ENCODE measurements at places on chromosomes 5 and 9. TPM values are rescaled to one million over a fixed set of nuclear protein-coding genes. Genes with fewer than 3 reads are reported as not detected.

SLC31A2 gene
- 3.9 TPM for total RNA-seq

PROB1 gene
- 4.6 TPM for total RNA-seq

TMEM252 gene
- not detected for total RNA-seq

SNCAIP gene
- total RNA-seq, result not detected

PCDHGC5 gene
- not detected for total RNA-seq

TPRN gene
- total RNA-seq, result 13.3 TPM

SLC6A18 gene
- not detected for total RNA-seq

SPATA24 gene
- total RNA-seq, result 3.5 TPM

DMRT3 gene
- total RNA-seq, result not detected

SLC24A2 gene
- not detected for total RNA-seq

DIRAS2 gene
- 0.05 TPM for total RNA-seq

ANKRD55 gene
- total RNA-seq, result 0.74 TPM

ELAVL2 gene
- total RNA-seq, result not detected

MINAR2 gene
- not detected for total RNA-seq

MYMK gene
- not detected for total RNA-seq

CACFD1 gene
- 2.8 TPM for total RNA-seq

UNC5A gene
- total RNA-seq, result 0.23 TPM

KIF20A gene
- 39.9 TPM for total RNA-seq

MOB3B gene
- 1.6 TPM for total RNA-seq

AGTPBP1 gene
- 58.2 TPM for total RNA-seq

RNF183 gene
- 0.69 TPM for total RNA-seq

Data from activated T-cell treated with anti-CD3 and anti-CD28 coated beads, Interleukin-2, amount 50 U/mL, for 72 hours (primary cell).